ENCODE measurements at places on chromosomes 13 and 19.

DNA sequence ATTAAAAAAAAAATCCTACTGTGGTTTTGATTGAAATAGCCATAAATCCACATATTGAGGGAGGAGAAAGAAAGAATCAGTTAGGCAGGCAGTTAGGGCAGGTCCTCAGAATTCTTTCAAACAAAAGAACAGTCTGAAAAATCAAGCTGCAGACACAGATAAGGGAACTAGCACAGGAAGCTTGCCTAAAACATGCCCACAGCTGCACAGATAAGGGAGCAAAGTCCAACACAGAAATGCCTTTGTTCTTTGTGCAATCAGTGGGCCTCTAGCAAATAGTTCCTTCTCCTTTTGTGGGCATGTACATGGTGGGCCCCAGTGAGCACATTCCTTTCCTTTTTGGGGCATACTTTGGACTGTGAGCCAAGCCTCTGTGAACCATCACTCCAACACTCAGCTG, 42.7 kb downstream of the UTP14C start:
- no peak for DNase-seq

- no peak for DNase-seq
These were observed 6.1 kb downstream of the KLK7 start for GRCh38 chr19:50977626-50978025.

DNA sequence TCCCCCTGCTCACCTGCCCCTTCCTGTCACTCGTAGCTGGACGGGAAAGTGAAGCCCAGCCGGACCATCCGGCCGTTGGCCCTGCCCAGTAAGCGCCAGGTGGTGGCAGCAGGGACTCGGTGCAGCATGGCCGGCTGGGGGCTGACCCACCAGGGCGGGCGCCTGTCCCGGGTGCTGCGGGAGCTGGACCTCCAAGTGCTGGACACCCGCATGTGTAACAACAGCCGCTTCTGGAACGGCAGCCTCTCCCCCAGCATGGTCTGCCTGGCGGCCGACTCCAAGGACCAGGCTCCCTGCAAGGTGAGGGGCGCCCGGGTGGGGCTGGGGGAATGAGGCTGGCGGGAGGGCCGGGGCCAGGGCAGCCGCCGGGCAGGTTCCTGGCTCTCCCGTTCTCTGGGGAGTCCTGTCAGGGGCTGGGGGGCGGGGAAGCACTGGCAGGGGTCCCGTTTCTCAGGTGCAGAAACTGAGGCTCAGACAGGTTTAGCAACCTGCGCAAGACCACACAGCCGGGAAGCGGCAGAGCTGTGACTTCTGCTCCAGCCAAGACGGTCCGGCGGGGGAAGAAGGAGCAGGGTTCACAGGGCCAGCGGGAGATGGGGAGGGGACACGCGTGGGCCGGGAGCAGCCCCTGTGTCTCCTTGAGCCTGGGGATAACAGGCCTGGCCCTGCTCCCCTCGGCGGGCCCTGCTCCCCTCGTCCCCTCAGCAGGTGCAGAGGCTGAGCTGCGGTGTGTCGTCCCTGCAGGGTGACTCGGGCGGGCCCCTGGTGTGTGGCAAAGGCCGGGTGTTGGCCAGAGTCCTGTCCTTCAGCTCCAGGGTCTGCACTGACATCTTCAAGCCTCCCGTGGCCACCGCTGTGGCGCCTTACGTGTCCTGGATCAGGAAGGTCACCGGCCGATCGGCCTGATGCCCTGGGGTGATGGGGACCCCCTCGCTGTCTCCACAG, 5.3 kb downstream of the GZMM start:
- DNase-seq: no peak

DNA sequence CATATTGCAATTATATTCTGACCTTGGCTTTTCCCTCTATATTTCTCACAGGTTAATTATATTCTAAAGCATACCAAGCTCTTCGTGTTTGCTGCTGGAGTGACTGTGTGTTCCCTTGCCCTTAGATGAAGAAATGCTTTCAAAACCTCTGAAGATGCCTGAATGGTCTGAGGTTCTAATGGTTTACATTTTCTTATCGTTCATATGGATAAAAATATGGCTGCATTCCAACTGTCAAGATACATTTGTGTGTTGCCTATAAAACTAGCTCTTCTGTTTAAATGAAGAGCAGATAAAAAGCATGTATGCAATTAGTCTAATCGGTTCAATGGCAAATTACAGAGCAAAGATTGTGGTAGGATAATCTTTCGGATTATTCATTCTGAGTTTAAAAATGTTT, 68.4 kb upstream of the ANKRD10 start:
- DNase-seq: no peak

DNA sequence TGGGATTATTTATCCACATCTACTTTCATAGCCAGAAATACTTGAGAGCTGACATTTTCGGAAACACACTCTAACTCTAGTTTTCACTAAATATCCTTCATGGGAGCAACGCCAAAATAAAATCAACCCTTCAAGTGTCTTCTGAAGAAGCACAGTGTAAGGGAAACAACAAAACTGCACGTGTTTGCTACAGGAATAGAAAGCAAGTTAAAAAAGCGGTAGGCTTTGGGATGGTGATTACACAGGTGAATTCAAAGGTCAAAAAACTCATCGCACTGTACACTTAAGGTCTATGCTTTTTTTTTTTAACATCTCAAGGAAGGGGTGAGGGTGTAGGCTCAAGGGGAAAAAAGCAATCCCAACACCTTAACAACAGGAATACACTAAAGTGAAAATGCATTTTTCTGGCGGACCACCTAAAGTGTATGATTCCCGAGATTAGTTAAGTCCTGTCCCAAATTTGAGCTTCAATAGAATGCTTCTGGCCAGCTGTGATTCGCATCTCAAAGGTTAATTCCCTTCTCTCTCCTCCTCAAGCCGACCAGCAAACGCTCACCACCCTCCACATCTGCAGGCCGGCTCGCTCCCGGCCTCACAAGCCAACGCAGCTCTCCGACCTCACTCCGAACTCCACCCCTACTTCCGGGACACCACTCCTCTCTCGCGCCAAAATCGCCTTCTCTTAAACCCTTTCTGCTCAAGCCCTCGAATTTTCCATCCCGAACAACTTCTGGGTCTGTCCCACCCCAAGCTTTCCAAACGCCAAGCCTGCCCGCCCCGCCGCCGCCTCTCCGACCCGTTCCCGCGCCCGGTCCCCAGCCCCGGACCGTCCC, 1.1 kb downstream of the ARGLU1 start:
- no peak for DNase-seq

Data from stimulated activated CD4-positive, alpha-beta T cell treated with anti-CD3 and anti-CD28 coated beads, TNF-alpha, amount 100 ng/mL, for 1 hour (primary cell).